ENCODE measurements at places on chromosomes 1 and 21.

- DNase-seq = no peak
Observed at GRCh38 chr1:152479792-152480595, 30.6 kb upstream of the LCE5A start.

DNA sequence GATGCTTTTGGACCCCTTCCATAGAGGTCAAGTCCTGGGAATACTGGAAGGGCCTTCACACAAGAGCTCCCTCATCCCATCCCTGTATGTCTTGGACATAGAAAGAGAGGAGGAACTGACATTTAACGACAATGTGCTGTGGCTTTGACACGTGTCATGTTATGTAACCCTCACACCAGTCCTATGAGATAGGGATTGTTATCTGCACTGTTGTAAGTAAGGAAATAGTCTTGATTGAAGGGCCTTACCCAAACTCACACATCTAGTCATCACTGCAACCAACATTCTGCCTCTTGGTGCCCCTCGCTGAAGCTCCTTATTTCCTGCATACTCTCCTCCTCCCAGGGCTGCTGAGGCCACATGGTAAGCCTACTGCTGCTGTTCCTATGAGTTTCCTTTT lies 63.7 kb upstream of the ANGPTL1 start:
- DNase-seq = no peak

DNA sequence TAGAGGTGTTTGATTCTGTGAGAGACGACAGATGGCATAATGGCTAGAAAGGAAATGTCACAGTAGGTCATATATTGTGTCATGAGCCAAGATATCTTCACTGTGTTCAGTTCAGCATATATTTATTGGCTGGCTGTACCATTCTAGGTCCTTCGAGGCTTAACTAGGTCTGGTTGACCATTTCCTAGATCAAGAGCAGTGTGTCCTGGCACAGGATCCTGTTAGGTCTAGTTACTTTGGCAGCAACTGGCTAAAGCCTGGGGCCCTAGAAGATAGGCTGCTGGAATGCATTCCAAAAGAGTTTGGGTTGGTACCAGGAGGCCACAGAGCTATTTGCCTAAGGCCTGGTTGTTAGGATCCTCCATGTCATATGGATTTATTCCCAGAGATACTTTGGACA lies 20.9 kb downstream of the ZBTB40 start:
- DNase-seq = no peak

DNA sequence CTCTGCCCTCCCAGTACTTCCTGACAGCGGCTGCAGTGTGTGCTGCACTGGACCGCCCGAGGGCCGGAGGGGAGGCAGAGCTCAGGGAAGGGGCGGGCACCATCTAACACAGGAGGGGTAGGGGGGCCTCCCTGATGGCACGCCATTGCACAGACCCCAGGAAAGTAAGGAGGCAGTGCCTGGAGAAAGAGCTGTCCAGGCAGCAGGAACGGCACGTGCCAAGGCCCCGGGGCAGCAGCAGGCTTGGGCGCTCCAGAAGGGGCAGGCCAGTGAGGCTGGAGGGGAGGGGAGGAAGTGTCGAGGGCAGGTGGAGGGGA lies 110.7 kb downstream of the CRYAA start:
- DNase-seq = no peak
